ENCODE measurements at places on chromosomes 3 and 15.

DNA sequence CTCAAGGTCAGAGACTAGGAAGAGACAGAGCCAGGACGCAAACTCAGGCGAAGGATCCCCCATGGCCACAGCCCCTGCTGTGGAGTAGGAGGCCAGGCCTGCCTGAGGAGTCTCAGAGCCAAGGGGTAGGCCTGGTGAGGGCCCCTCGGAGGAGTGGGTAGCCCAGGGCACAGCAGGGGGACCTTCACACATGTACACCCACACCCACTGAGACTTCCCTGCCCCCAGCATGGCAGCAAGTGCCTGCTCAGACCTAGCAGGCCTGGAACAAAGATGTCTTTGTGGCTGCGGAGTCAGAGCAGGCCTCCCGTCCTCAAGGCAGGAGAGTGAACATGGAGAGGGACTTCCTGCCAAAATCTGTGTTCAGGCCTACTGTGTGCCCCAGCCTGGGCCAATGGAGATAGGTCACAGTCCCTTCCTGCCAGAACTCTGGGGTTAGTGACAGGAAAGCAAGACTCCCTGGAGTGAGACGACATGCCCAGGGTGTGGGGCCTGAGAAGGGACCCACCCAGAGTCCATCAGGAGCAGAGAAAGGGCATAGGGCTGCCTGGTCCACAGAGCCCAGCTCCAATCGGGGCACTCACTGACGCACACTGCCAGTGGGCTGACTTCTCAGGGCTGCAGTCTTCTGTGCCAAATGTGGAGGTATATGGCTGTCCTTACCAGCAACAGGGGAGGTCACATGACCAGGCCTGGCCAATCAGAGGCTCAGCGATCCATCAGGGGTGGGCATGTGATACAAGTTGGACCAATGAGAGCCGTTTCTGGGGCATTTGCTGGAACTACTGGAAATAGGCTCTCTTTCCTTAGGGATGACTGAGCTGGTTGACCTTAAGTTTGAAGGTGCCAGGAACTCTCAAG lies 2.3 kb downstream of the GRIP2 start:
- DNase-seq: no peak

- DNase-seq: no peak
These were observed 131.6 kb downstream of the TPRA1 start for GRCh38 chr3:127458696-127459604.

DNA sequence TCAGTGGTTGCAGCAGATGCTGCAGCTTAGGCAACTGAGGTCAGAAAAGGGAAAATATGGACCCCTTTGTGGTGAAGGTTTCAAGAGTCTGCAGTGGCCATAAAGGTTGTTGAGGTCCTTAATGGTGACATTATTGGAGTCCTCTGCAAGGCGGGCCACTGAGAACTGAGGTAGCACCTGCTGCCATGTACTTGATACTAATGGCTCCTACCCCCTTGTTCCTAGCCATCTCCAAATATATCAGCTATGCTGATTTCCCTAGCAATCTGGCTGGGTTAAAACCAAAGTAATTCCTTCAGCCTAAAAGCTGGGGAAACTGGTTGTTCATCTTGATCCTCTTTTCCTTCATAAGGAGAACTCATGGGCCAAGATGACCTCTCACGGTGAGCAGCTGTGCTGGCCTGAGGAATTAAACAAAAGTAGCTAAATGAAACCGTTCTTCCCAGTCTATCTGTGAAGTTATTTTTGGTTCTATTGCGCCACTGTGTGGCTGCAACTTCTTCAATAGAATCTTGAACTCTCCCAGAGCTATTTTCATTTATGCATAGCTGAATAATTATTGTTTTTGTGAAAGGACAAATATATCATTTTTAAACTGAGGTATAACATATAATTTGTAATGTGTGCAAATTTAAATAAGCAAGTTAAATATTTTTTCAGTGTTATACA lies 76.1 kb upstream of the PLSCR4 start:
- DNase-seq: no peak

- DNase-seq: no peak
These were observed 468.6 kb downstream of the FGF12 start for GRCh38 chr3:192258721-192259120.

DNA sequence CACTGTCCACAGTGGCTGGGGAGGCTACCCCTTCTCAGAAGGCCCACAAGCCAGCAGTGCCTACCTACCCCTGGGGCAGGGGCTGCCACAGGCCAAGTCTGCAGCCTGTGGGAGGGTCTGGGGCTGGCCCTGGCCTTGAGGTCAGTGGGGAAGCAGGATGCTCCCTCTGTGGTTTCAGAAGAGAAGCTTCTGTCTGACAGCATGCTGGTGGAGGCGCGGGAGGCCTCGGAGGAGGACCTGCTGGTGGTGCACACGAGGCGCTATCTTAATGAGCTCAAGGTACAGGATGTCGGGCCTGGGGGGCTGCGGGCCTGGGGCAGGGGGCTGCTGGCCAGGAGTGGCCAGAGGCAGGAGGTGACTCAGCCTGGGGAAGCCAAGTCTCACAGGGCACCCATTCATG lies 3.2 kb downstream of the HDAC11 start:
- DNase-seq: no peak

DNA sequence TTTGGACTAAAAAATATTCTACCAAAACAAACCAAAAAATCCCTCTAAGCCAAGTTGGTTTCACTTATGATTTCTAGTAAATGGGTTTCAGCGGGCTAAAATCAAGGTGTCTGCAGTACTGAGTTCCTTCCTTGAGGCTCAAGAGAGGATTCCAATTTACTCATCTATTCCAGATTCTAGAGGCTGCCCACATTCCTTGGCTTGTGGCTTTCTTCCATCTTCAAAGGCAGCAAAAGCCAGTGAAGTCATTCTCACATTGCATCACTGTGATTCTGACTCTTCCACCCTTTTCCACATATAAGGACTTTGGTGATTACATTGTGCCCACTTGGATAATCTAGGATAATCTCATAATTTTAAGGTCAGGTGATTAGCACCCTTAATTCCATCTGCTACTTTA lies 48.1 kb downstream of the DPPA2 start:
- DNase-seq: no peak

DNA sequence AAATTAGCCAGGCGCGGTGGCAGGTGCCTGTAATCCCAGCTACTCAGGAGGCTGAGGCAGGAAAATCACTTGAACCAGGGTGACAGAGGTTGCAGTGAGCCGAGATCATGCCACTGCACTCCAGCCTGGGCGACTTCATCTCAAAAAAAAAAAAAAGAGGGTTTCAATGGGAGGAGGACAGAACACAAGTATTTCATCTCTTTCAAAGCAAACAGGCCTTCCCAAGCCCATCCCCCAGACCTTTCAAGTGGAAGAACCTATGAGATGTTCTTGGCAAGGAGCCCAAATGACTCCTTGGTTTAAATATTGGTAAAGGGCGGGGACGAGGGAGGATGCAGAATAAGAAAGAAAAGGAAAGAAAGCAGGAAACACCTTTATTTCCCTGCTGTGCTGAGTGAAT lies 62.2 kb upstream of the MCF2L2 start:
- no peak for DNase-seq

GRCh38 chr3:95302044-95302443 lies 1239.2 kb downstream of the NSUN3 start:
- DNase-seq: no peak

DNA sequence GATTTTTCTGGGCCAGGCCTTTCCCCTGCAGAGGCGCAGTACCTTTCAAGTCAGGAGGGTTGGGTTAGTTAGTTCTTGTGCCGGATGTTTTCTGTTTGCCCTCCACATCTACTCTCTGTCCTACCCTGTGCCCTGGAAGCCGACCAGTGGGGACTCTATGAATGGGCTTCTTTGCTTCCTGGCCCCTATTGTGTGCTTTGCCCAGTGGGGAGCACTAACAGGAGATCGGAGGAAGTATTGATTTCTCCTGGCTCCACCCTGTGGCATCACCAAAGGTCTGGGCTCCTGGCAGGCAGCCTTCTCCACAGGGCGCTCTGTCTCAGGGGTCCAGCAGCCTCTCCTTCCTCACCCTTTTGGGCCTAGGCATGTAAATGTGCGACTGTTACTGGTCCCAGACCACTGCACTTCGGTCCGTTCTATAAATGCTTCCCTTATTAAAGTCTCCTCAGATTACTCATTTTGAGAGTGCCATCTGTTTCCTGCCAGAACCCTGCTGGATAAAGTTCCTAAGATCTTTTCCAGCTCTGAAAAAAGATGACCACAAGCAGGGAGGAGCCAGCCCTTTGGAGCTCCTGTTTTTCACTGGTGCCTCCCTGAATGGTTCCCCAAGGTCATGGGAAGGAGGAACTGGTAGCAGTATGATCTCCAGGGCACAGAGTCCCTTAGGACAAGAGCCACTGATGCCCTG lies 44.5 kb downstream of the CTDSPL start:
- DNase-seq: no peak

- DNase-seq: no peak
These were observed 60.7 kb upstream of the CMTM8 start for GRCh38 chr3:32177702-32178198.

GRCh38 chr3:187062526-187063177 lies 76.6 kb downstream of the RPL39L start:
- no peak for DNase-seq

GRCh38 chr3:194990454-194991337 lies 280.3 kb downstream of the XXYLT1 start:
- no peak for DNase-seq

Measured in NCI-H1417 treated with DMSO at 0.1 percent for 48 hours (cell line).